SHP77 (cell line): ENCODE measurements at places on chromosomes 13 and 19.

GRCh38 chr13:36717966-36718545 is 44.2 kb downstream of the SERTM1 start:
- DNase-seq = no peak

GRCh38 chr13:25143706-25144105 is 28.4 kb downstream of the AMER2 start:
- no peak for DNase-seq

DNA sequence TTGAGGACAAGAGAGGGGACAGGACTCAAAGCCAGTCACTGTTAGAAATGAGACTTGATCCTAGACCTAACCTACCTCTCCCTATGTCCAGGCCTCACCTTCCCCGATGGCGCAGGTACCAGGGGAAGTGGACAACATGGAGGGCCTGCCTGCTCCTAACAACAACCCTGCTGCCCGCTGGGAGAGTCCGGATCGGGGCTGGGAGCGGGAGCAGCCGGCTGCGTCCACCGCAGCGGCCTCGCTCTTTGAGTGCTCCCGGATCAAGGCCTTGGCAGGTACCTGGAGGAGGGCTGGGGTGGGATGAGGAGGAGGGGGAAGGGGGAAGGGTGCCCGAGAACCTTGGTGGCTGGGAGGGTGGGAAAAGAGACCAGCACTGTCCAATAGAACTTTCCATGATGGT is 5.7 kb downstream of the SPTBN4 start:
- DNase-seq = no peak

GRCh38 chr13:112806739-112807652 is 117.2 kb downstream of the ATP11A start:
- DNase-seq = no peak

GRCh38 chr13:39401756-39402155 is 201.2 kb downstream of the LHFPL6 start:
- DNase-seq = no peak

DNA sequence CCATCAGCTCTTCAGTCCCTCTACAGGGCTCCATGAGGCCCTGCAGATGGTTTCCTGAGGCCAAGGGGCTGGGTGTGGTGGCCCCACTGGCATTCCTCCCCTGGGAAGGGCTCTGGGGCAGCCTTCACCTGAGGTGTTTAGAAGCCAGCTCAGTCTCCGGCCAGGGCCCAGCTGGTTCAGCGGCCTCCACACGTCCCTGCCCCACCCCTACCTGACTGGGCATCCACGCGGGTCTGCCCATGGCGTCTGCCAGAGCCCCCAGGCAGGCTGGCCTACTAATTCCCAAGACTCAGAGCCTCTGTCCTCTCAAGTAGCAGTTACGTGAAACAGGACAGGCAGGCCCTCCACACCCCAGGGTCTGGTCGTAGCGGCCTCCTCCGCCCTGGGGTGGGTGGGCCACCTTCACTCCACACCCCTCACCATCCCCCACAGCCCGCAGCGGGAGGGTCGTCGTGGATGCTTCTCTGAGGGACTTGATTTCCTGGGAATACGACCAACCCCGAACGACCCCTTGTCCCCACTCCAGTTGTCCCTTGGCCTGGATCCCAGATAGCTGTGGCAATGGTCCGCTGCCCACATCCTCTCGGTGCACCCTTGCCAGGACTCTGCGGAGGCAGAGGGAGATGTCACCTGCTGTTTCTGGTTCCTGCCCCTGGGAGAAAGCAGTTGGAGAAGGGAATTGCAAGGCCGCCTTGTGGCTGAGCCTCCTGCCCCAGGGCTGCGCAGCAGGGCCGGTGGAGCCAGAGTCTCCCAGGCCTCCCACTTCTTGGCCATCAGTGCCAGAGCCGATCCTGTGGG is 24.3 kb downstream of the CAPN12 start:
- no peak for DNase-seq

DNA sequence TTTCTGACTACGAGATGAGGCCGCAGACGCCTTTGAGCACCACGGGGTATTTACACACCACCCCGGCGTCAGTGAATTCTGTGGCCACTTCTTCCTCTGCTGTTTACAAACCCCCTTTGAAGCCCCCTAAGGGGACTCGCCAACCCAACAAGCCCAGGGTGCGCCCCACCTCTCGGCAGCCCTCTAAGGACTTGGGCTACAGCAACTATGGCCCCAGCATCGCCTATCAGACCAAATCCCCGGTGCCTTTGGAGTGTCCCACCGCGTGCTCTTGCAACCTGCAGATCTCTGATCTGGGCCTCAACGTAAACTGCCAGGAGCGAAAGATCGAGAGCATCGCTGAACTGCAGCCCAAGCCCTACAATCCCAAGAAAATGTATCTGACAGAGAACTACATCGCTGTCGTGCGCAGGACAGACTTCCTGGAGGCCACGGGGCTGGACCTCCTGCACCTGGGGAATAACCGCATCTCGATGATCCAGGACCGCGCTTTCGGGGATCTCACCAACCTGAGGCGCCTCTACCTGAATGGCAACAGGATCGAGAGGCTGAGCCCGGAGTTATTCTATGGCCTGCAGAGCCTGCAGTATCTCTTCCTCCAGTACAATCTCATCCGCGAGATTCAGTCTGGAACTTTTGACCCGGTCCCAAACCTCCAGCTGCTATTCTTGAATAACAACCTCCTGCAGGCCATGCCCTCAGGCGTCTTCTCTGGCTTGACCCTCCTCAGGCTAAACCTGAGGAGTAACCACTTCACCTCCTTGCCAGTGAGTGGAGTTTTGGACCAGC is 5.3 kb downstream of the SLITRK5 start:
- DNase-seq = no peak

DNA sequence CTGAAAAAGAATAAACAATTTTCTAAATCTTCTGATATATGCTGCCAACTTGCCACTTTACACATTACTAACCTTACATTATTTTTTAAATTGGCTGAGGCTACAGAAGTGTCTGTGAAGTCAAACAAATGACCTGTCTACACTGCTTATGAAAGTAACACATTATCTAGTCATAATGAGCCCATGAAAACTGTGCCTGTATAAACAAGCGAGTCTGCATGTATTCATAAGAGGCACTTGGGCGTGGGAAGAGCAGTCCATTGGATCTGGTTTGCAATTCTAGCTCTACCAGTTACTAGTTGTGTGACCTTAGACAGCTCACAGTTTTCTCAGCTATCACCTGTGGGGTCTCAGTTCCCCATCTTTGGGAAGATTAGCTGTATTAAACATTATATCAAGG is 3.1 kb downstream of the VPS36 start:
- DNase-seq = no peak

GRCh38 chr13:111530137-111530870 is 209.9 kb downstream of the TEX29 start:
- no peak for DNase-seq

GRCh38 chr19:11767633-11768133 is 883 bp downstream of the ZNF441 start:
- no peak for DNase-seq

DNA sequence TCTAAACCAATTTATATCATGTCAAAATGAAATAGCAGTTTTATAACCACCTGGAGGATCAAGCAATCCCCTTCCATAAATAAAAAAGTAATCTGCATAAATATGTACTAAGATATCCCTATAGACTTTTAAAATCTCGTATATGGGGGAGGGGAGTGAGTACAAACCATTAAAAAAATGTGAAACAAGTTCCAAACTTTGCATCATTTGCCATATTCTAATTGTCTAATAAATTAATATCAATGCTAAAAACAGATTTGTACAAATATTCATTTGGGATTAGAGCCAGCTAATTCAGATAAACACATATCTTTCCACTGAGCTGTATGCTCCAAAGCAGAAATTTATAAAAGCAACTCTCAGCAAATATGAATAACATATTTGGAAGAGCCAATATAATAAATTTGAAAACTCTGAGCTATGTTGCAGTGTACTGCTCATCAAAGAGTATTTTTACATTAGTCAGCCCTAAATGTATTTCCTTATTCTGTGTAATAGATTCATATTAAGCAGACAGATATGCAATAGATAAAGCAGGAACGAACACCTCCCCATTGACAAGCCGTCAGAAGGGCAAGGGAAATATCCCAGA is 970.2 kb downstream of the EFNB2 start:
- no peak for DNase-seq

DNA sequence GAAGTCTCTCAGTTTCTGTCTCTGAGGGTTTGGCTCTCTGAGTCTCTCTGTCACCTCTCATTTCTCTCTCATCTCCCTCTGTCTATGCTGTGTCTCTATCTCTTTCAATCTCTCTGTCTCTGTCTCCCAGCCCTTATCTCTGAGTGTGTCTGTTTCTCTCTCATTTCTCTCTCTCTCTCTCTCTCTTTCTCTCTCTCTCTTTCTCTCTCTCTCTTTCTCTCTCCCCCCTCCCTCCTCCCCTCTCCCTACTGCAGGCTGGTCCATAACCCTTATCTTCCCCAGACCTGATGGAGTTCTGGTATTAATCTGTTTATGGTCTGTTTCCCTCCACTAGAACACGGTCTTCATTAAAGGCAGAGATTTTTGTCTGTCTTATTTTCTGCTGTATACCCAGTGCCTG is 1.3 kb upstream of the PVR start:
- no peak for DNase-seq

DNA sequence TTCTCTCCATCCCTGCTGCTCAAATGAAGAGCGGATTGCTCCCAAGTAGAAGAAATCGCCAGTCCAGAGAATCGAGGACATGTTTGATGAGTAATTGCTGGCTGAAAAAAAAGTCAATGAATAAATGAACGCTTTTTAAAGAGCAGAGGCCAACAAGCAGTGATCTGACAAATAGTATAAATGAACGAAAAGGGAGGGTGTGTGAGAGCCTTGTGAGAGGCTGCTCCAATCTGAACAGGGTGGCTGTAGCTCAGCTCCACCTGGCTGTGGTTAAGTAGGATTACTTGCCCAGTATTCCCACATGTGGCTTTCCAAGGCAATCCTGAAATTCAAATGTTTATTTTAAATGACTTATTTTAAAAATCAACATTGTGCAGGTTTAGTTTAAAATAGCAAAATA is 117.1 kb downstream of the TSHZ3 start:
- no peak for DNase-seq

GRCh38 chr19:40571005-40571318 is 5.7 kb upstream of the SHKBP1 start:
- no peak for DNase-seq

GRCh38 chr13:28425793-28426192 is 69.1 kb downstream of the FLT1 start:
- DNase-seq = no peak

DNA sequence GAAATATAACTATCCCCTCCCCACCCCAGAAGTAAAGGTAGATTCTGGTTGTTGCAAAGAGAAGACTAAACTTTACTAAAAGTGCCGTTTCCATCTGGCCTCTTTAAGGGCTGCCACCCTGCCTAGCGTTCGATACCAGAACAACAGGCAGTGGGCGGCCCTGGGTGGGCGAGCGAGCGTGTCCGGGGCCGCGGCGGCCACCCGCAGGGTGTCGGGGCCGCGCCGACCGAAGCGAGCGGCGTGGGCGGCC is 2.6 kb downstream of the FGF9 start:
- DNase-seq = no peak

DNA sequence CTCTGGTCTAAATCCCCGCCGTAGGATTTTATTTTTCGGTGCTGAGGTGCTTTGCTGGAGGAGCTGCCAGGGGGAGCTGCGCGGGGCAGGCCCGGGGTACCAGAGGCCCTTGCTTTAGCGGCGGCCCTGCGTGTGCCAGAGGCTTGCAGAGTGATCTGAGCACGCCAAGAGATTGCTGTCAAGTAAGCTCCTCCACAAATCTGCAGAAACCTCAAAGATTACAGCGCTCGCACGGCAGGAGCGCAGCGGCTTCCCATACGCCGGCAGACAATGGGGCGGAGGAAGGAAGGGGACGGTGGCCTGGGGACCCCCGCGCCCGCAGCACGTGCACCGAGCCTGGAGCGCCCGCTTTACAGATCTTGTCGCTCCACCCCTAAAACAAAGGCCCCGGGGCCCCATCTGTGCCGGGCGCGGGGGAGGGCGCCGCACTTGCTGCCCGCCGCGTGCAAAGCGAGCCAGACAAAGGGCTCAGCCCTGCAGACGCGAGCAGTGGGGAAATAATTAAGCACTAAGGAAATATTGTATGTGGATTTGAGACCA is 9.1 kb upstream of the C19orf12 start:
- DNase-seq = no peak

DNA sequence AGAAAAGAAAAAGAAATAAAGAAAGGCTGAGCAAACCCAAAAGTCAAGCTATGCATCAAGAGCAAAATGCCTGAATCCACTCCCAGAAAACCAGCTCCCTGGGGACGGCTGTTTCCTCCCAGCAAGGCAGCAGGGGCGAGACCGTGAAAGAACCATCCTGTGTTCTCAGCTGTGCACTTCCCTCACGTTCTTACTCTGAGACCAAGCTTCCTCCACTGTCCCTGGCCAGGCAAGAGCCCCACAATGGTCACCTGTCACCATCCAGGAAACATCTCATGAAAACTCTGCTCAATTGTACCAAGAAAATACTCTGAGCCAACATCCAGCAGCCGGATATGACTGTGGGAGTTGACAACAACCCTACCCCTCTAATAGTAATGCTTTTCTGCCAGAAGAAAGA is 22.9 kb downstream of the RAB20 start:
- DNase-seq = peak; percentile 19

- peak; percentile 94 for DNase-seq
Measured at GRCh38 chr13:102333320-102334198, 68.3 kb downstream of the FGF14 start.

- DNase-seq = no peak
Measured at GRCh38 chr19:10431943-10432735, 11.8 kb downstream of the PDE4A start.

DNA sequence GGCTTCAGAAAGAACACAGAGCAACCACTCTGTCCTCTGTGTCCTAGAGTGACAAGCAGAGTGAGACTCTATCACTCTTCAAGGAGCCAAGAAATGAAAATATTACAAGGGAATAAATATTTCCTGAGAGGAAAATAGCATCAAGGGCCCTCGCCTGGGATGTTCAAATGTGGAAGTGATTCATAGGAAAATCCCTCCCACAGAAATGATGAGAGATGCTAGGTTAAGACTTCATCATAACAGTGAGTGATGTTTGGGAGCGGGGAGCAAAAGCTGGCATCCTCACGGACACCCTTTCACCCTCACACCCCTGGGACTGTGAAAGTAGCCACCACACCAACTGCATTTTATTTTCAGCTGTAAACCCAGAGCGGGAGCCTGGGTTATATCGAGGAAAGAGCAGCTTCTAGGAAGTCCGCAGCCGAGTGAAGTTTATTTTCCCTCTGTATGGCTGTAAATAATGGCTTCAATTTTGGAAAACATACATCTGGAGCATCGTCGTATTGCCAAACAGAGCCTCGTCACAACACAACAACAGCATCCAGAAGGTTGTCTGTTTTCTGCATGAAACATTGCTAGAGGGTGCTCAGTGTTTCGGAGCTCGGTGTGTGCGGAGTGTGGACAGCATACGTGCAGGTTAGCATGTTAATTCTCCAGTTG is 54.8 kb downstream of the DLEU7 start:
- no peak for DNase-seq
